ENCODE measurements at places on chromosomes 5 and 9. TPM values are rescaled to one million over a fixed set of nuclear protein-coding genes. Genes with fewer than 3 reads are reported as not detected.
A peak's percentile ranks its signal among the peaks of the same experiment; 100 is the strongest.

DNA sequence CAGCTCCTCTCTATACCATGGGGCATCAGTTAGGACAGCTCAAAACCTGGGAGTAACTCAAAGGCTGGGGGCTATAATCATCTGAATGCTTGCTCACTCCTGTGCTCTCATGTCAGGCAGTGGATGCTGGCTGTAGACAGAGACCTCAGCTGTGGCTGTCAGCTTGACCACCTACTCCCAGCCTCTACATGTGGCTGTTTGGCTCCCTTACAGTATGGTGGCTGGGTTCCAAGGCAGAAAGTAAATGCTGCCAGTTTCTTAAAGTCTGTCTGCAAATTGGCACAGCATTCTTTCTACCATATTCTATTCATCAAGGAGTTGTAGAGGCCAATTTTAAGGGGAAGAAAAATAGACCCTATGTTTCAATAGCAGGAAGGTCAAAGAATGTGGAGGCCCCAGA lies 66.9 kb downstream of the TMC1 start:
- no peak overlapping the region for H3K4me3 ChIP-seq
- no peak overlapping the region for H3K27ac ChIP-seq
- H3K4me1 ChIP-seq, result no peaks in the 10 kb centered on the region
- no peaks in the 10 kb centered on the region for H3K36me3 ChIP-seq
- peak; percentile 37 for DNase-seq

DNA sequence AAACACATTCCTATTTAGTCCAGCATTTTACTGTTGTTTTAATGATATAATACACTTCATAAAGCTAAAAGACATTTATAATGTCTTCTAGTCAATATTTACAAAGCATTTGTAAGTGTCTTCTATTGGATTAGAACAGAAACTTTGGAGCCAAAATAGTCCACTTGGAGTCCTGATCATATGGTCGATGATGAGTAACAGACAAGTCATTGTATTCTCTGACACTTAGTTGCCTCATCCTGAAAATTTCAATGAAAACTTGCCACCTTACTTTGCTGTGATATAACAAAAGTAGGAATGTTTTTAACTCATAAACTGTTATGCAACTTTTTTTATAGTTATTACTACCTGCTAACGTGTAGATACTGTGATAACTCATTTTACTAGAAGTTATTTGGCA lies 132.5 kb downstream of the GABRB2 start:
- no peaks in the 10 kb centered on the region for H3K4me1 ChIP-seq
- no peak for DNase-seq

- no peaks in the 10 kb centered on the region for H3K27me3 ChIP-seq
- H3K4me3 ChIP-seq, result no peak overlapping the region
- no peaks in the 10 kb centered on the region for H3K36me3 ChIP-seq
- no peak for DNase-seq
- H3K27ac ChIP-seq, result no peak overlapping the region
Measured at GRCh38 chr5:120228262-120229031, 235.7 kb upstream of the PRR16 start.

DNA sequence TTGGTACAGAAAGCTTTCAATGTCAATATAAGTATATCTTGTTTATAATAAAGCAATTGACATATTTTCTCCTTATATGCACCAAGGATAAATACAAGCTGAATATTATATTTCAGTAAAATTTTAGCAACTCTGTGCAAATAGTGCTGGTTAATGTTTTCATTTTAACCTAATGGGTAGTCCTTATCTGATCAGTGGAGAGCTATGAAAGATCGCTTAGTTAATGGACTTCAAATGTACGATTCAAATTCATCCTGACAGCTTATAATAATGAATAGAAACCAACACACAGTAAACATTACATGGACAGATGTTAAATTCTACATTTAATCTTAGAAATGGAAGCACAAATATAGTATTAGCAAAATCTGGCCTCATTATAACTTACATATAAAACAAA lies 1495.2 kb upstream of the C9orf72 start:
- H3K27ac ChIP-seq, result no peak overlapping the region
- no peaks in the 10 kb centered on the region for H3K36me3 ChIP-seq
- no peak for DNase-seq
- no peaks in the 10 kb centered on the region for H3K27me3 ChIP-seq
- H3K4me3 ChIP-seq, result no peak overlapping the region
- H3K4me1 ChIP-seq, result no peaks in the 10 kb centered on the region

- no peaks in the 10 kb centered on the region for H3K27me3 ChIP-seq
- no peaks in the 10 kb centered on the region for H3K4me1 ChIP-seq
- DNase-seq, result no peak
- H3K4me3 ChIP-seq, result no peak overlapping the region
- peaks cover 10% of the 10 kb centered on the region for H3K36me3 ChIP-seq
Measured at GRCh38 chr9:133058550-133059320, 3.0 kb upstream of the CEL start.

DNA sequence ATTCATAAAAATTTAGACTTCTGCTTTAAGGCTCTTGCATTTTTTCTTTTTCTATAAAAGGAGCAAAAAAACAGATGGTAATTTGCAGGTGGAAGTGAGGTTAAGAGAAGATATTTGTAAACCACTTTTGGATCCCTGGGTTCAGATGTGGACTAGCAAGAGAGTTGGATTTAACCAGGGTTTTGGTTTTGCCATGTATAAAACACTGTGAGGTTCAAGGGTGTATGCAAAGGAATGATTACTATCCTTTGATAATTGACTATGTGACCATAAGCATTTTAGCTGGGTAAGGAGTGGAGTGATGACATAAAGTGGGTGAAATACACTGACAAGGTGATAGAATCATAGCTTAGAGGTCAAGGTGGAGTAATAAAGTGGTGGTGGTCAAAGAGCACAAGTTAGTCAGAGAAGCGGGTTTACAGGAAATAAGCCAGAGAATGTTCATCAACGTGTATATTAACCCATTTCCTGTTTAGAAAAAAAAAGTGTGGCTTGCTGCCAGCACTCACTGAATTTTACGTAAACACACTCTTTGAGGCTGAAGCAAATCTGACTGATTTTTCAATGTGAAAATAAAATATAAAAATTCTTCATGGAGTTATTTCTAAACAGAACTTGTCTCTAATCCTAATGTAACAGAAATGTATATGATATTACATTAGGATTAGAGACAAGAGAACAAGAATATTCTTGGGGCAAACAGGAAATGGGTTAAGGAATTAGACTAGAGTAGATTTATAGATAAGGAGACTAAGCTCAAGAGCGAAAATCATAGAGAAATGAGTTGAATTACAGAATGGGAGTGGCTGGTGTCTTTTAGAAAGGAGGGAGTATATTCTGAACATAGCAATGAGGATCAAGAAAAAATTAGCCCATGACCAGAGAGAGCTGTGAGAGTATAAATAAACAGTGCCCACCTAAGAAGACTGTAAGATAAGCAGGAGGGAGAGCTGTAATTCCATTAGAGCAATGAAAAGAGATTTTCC lies 74.5 kb downstream of the CDKN2A start:
- H3K4me3 ChIP-seq, result no peak overlapping the region
- no peaks in the 10 kb centered on the region for H3K4me1 ChIP-seq
- H3K27me3 ChIP-seq, result no peaks in the 10 kb centered on the region
- no peak overlapping the region for H3K27ac ChIP-seq
- no peak for DNase-seq
- H3K36me3 ChIP-seq, result no peaks in the 10 kb centered on the region

GRCh38 chr9:27292659-27293405 lies 4.1 kb downstream of the EQTN start:
- no peak overlapping the region for H3K4me3 ChIP-seq
- H3K27me3 ChIP-seq, result no peaks in the 10 kb centered on the region
- no peaks in the 10 kb centered on the region for H3K36me3 ChIP-seq

GRCh38 chr5:31319335-31319734 lies 125.8 kb downstream of the CDH6 start:
- no peaks in the 10 kb centered on the region for H3K36me3 ChIP-seq
- no peaks in the 10 kb centered on the region for H3K4me1 ChIP-seq
- no peak overlapping the region for H3K4me3 ChIP-seq
- no peak for DNase-seq
- H3K27ac ChIP-seq, result no peak overlapping the region

- H3K27ac ChIP-seq, result no peak overlapping the region
- no peaks in the 10 kb centered on the region for H3K27me3 ChIP-seq
- no peak for DNase-seq
- no peak overlapping the region for H3K4me3 ChIP-seq
- no peaks in the 10 kb centered on the region for H3K36me3 ChIP-seq
Measured at GRCh38 chr5:163498886-163499285, 6.5 kb upstream of the MAT2B start.

DNA sequence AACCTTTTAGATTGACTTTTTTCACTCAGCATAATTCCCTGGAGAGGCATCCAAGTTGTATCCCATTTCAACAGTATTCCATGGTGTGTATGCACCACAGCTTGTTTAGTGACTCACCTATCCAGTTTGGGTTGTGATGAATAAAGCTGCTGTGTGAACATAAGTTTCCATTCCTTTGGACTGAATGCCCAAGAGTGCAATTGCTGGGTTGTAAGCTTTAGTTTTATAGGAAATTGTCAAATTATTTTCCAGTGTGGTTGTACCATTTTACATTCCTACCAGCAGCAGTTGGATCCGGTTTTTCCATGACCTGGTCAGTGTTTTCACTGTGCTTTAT lies 60.9 kb upstream of the TMED7 start:
- H3K27me3 ChIP-seq, result no peaks in the 10 kb centered on the region
- H3K4me1 ChIP-seq, result no peaks in the 10 kb centered on the region
- H3K4me3 ChIP-seq, result no peak overlapping the region
- no peak for DNase-seq
- no peaks in the 10 kb centered on the region for H3K36me3 ChIP-seq
- H3K27ac ChIP-seq, result no peak overlapping the region

GRCh38 chr5:180557217-180557809 lies 34.0 kb downstream of the SCGB3A1 start:
- DNase-seq, result no peak
- H3K27ac ChIP-seq, result no peak overlapping the region
- no peak overlapping the region for H3K4me3 ChIP-seq
- H3K36me3 ChIP-seq, result no peaks in the 10 kb centered on the region
- H3K4me1 ChIP-seq, result no peaks in the 10 kb centered on the region
- no peaks in the 10 kb centered on the region for H3K27me3 ChIP-seq

DNA sequence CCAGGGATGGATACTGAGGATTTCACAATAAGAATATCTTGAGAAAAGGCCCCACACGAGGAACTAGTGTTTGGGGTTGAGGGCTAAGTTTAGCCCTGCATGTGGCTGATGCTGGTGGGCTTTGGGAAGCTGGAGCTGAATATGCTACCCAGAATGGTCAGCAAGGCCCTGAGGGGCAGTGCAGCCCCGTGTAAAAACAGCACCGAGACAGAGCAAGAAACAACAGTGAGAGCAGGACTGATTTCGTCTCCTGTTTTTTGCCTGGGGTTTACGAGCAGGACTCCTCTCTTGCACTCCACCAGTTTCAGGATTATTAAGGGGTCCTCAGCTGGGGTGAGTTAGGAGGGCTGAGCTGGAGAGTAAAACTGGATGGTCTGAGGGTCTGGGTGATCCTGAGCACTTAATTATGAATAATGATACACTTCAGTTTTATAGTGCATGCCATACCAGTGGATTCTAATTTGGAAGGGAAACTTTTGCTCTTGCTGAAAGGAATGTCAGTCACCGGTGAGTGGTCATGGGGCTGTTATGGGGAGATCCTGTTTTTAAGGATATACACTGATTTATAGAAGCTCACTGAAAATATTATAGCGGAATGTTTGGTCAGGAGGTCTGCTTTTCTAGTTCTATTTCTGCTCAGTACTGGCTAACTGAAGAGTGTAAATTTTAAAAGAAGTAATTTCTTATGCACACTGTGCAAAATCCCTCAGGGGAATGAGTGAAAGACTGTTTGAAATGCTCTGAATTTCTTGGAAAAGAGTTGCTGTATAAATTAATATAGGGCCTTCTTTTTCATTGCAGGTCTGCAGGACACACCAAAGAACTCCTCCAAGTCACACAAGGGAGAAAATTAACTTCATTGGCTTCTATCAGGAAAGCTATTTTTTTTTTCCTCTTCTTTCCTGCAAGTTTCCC lies 42.7 kb upstream of the NFIB start:
- no peak overlapping the region for H3K27ac ChIP-seq
- no peaks in the 10 kb centered on the region for H3K27me3 ChIP-seq
- H3K4me3 ChIP-seq, result no peak overlapping the region
- DNase-seq, result no peak
- H3K36me3 ChIP-seq, result no peaks in the 10 kb centered on the region

GRCh38 chr5:136399527-136399926 lies 34.2 kb upstream of the TRPC7 start:
- H3K36me3 ChIP-seq, result no peaks in the 10 kb centered on the region
- H3K4me1 ChIP-seq, result no peaks in the 10 kb centered on the region
- no peak overlapping the region for H3K4me3 ChIP-seq
- H3K27me3 ChIP-seq, result no peaks in the 10 kb centered on the region
- no peak for DNase-seq

- no peaks in the 10 kb centered on the region for H3K36me3 ChIP-seq
- DNase-seq, result no peak
- no peak overlapping the region for H3K27ac ChIP-seq
- no peak overlapping the region for H3K4me3 ChIP-seq
- H3K4me1 ChIP-seq, result no peaks in the 10 kb centered on the region
Measured at GRCh38 chr5:164597293-164597900, 1092.0 kb downstream of the MAT2B start.

DNA sequence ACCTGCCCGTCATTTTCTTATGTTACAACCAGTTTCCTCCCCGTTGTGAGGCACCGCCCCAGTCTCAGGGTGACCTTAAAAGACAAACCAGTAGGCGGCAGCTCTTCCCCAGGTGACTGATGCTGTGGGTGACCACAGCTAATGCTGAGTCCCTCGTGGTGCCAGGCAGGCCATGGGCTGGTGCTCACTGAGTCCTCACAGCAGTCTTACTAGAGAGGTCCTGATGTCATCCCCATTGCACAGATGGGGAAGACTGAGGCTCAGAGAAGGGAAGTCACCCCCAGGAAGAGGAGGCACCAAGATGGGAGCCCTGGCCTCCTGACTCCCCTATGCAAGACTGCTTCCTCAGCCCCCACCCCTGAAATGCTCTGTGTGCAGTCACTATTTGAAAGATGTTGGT lies 978 bp downstream of the CFAP157 start:
- no peak overlapping the region for H3K4me3 ChIP-seq
- DNase-seq, result no peak
- no peak overlapping the region for H3K27ac ChIP-seq
- no peaks in the 10 kb centered on the region for H3K4me1 ChIP-seq

- H3K27me3 ChIP-seq, result no peaks in the 10 kb centered on the region
- no peak overlapping the region for H3K4me3 ChIP-seq
- no peak overlapping the region for H3K27ac ChIP-seq
- no peaks in the 10 kb centered on the region for H3K4me1 ChIP-seq
Measured at GRCh38 chr5:131525805-131526204, 109.2 kb downstream of the RAPGEF6 start.

GRCh38 chr5:118249386-118249785 lies 739.0 kb downstream of the DTWD2 start:
- H3K4me3 ChIP-seq, result no peak overlapping the region
- H3K36me3 ChIP-seq, result no peaks in the 10 kb centered on the region
- H3K27ac ChIP-seq, result no peak overlapping the region
- no peaks in the 10 kb centered on the region for H3K27me3 ChIP-seq

- no peaks in the 10 kb centered on the region for H3K27me3 ChIP-seq
- no peak overlapping the region for H3K4me3 ChIP-seq
Measured at GRCh38 chr9:117187498-117187897, 227.4 kb downstream of the ASTN2 start.

The ADGRV1 gene
- 16.4 TPM for total RNA-seq

The RANBP17 gene
- 5.4 TPM for total RNA-seq

The LCN12 gene
- total RNA-seq, result 13.7 TPM

The SKIC3 gene
- total RNA-seq, result 44.9 TPM

The IFNB1 gene
- not detected for total RNA-seq

The ALAD gene
- total RNA-seq, result 59.8 TPM

The CENPP gene
- total RNA-seq, result 21.5 TPM

The ARL14EPL gene
- not detected for total RNA-seq

The LRRTM2 gene
- not detected for total RNA-seq

The TNFSF8 gene
- total RNA-seq, result 2.4 TPM

The STK32A gene
- 12.9 TPM for total RNA-seq

All from prostate gland (tissue), 2 donors.